Stimulated activated CD4-positive, alpha-beta T cell treated with anti-CD3 and anti-CD28 coated beads, Interleukin-12 subunit alpha, Interleukin-12 subunit beta, amount 100 ng/mL, for 24 hours (primary cell): ENCODE measurements at places on chromosomes 1 and 21.

GRCh38 chr1:99326215-99326949 is 62.1 kb downstream of the PLPPR4 start:
- DNase-seq, result no peak

DNA sequence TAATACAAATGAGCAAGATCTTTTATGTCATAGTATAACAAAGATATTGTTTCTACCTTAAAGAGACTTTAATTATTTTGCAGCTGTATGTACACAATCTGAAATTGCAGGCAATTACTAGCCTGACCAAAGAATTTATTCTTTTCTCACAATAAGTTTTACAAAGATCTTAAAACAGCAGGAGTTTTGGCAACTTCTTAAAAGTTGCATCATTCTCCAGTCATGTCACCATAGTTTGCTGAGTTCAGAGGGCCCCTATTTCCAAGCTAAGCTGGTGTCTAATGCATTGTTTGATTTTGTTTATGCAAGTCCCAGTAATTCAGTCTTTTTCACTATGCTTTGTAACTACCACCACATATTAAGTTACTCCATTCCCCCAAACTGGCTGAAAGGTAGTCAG is 114.8 kb downstream of the DNAH14 start:
- DNase-seq, result no peak

- no peak for DNase-seq
Observed at GRCh38 chr1:203726417-203726867, 38.5 kb upstream of the LAX1 start.

DNA sequence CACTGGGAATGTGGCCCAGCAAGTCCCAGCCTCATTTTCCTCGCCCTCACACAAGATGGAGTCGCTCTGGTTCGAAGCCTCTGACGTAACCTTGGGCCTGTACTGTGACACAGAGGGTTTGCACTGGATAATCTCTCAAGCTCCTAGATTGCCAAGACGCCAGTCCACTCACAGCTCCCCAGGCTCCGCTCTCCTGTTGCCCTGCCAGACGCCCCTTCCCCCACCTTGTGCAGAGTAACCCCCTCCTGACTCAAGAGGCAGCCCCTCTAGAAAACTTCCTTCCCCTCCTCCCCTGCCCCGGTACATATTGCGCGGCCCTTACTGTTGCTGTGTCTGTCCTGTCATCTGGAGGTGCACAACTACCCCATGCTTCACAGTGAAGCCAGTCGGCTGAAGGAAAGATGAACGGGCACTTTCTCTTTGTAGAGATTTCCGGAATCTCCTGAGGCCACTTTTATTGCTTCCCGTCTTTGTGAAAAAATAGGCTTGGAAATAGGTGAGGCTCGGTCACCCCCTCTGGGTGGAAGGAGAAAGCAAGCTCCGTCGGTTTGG is 981 bp upstream of the KIAA1614 start:
- no peak for DNase-seq
